CD4-positive, alpha-beta T cell treated with Interleukin-4 for 1 hour (primary cell): ENCODE measurements at places on chromosomes 12 and 14.

- DNase-seq: no peak
Measured at GRCh38 chr12:3552726-3553045, 61.7 kb downstream of the PRMT8 start.

DNA sequence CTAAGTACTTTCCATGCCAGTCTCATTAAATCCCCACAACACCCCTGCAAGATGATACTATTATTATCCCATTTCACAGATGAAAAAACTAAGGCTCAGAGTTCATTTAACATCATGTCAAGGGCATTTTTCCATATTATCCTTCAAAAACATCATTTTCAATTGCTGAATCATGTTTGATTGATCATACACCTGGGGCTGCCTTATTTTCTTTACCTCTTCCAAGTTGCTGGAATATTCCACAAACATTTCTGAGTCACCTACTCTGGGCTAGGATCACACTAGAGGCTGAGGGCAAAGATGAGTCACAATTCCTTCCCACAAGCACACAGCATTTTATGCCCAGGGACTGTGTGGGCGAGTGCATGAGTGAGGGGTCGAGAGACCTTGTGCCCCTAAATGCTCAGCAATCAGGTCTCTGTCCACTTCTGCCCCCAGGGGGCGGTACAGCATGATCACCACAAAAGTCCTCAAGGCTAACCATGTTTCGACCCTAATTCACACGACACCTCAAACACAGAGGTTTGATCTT lies 14.1 kb upstream of the TMEM119 start:
- DNase-seq: peak; percentile 64

GRCh38 chr12:104108755-104109445 lies 29.1 kb downstream of the NFYB start:
- peak; percentile 82 for DNase-seq

DNA sequence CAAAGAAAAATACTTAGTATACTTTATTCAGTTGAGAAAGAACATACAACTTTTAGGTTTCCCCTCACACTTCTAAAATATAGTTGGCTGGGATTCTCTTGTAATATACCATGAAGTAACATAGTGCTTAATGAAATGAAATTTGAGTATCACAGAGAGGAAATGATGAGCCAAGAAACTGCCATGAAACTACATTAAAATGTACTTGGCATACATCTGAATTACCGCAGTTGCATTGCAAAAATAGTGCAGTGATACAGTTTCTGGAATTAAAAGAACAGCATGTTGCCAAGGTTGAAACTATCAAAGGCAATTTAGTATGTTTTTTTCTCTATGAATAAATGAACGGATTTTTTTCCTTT lies 389.2 kb downstream of the TMEM117 start:
- DNase-seq: no peak

DNA sequence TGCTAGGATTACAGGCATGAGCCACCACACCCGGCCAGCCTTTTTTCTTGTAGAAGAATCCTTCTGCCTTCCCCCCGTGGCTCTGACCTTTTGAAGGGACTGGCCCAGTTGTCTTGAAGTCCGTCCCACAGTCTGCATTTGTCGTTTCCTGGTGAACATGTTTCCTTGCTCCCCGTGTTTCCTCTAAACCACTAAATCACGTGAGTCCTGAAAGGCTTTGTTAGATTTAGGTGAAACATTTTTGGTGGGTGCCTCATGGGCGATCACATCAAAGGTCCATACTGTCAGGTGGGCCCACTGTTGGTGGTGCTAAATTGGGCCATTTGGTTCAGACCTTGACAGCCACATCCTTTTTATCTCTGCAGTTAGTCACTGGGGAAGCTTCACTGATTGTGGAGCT lies 26.3 kb downstream of the MLXIP start:
- no peak for DNase-seq

DNA sequence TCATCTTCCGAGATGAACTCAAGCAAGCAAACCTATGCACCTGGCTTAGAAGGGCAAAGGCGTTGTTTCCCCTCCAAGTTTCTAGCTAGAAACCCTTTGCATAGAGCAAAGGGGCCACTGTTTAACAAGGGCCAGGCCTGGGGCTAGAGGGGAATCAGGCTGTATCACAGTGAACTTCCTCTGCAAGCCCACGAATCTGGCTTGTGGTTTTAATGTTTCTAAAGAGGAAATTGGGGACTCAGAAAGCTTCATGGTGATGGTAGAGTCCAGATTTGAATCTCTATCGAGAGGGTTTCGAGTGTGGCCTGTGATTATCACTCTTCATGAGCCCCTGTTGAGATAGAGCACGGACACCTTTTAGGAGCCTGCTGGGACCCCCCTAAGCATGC lies 189.9 kb downstream of the VRK1 start:
- peak; percentile 8 for DNase-seq

DNA sequence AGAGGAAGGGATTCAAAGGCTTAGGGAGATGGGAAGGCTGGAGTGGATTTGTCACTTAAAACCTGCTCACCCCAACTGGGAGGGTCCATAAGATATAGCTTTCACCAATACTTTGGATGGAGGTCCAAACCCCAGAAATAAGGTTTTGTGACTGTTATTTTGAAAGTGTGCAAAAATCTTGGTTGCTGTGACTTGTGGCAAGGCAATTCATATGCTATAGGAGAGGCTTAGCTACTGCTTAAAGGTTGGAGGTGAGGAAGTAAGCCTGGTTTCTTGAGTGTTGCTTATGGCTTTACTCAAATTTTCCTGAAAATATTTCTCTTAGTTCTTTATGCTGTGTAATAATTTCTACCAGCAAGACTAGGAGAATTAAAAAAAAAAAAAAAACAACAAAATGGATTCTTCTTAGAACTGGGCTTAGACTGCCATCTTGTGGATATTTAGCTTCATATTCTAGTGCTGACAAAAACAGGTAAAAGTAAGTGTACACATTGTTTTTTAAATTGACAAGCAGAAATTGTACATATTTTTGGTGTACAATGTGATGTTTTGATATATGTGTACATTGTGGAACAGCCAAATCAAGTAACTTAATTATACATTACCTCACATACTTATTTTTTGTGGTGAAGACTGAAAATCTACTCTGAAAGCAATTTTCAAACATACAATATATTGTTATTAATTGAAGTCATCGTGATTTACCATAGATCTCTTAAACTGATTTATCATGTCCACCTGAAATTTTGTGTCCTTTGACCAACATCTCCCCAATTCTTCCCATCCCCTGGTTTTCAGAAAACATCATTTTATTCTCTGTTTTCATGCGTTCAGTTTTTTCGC lies 23.0 kb downstream of the PDE6H start:
- peak; percentile 73 for DNase-seq

- no peak for DNase-seq
Measured at GRCh38 chr12:114122016-114122415, 155.9 kb upstream of the RBM19 start.
